ENCODE measurements at places on chromosomes 2 and 18. TPM values are rescaled to one million over a fixed set of nuclear protein-coding genes. Genes with fewer than 3 reads are reported as not detected.

DNA sequence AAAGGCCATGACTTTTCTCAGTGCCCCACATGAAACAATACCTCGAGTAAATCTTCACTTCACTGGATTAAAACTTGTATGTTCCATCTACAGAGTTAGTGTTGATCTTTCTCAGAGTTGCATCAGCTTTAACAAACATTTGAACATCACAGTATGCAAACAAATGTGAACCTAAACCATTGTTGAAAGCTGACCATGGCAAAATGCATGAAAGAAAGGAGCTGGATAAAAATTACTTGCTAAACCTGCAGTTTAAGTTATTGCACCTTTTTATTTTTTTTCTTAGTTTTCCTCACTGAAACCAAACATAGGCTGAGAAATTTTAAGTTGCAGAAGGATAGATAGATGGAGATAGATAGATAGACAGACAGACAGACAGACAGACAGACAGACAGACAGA is 107.2 kb upstream of the UGP2 start:
- DNase-seq: no peak

DNA sequence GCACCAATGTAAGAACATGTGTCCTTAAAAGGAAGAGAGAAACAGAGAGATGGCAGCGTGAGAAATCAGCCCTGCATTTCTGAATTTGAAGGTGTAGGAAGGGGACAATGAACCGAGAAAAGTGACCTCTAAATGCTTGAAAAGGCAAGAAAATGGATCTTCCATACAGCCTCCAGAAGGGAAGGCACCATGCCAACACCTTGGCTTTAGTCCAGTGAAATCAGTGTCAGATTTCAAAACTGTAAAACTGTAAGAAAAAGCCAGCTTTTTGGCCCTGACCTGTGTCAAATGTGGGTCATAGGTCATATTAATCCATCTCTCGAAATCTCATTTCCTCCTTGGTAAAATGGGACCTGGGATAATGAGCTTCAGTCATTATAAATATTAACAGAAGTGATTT is 762.3 kb downstream of the DCDC2C start:
- DNase-seq: no peak

- no peak for DNase-seq
Measured at GRCh38 chr2:46367286-46367685, 70.1 kb downstream of the EPAS1 start.

GRCh38 chr2:234731236-234731635 is 220.6 kb upstream of the SH3BP4 start:
- no peak for DNase-seq

DNA sequence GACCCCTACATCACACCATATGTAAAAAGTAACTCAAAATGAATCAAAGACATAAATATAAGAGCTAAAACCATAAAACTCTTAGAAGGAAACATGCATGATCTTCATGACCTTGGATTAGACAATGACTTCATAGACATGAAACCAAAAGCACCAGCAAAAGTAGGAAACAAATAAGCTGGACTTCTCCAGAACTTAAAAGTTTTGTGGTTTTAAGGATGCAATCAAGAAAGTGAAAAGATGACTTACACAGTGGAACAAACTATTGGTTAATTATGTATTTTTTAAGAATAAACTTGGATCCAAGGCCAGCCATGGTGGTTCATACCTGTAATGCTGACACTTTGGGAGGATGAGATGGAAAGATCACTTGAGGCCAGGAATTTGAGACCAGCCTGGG is 150.2 kb downstream of the GALNT1 start:
- no peak for DNase-seq

DNA sequence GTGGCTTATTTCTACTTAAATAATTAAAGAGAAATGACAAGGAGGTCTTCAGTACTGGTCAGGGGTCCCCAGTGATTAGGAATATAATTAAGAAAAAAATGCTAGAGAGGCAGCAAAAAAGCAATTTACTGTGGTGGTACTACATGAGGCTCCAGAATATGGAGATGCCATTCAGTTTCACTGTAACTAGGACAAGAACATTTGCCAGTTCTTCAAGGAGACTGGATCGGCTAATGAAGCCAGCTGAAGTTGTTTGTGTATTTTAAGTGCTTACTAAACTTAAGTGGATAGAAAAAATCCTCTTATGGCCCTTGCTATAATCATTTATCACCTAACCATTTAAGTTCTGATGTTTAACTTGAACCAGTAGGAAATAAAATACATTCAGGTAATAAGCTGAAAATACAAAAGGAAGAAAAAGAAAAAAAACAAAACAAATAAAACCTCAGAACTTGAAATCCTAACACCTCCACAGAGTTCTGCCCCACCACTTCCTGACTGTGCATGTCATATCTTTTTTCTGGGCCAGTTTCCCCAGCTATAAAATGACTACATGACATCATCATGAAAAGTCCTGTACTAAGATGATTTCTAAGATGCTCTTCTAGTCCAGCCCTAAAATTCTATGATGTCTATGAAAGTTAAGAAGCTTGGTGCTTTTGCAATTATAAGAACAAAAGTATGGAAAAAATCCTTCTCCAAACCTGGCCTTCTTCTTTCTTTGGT is 98.0 kb downstream of the TRABD2A start:
- DNase-seq: peak; percentile 35

The C2orf92 gene
- total RNA-seq: 17.2 TPM
